ENCODE measurements at places on chromosomes 4 and X.

GRCh38 chr4:8772499-8773123, 99.0 kb downstream of the HMX1 start:
- no peak for DNase-seq

- no peak for DNase-seq
These were observed 433.6 kb downstream of the MAGEB5 start for GRCh38 chrX:26649534-26649933.

DNA sequence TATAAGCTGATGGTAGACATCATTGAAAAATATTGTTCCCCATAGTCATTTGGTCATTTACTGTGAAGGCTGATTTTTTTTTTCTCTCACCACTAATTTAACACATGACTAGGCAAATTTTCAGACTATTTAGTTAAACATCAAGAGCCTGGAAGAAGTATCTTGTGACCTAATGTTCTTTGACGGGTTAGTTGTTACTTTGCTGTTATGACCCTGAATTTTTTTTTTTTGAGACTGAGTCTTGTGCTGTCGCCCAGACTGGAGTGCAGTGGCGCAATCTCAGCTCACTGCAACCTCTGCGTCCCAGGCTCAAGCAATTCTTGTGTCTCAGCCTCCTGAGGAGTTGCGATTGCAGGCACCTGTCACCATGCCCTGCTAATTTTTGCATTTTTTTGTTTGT, 67.0 kb downstream of the HPF1 start:
- no peak for DNase-seq

GRCh38 chr4:73762409-73762808, 22.0 kb downstream of the CXCL8 start:
- DNase-seq, result no peak

DNA sequence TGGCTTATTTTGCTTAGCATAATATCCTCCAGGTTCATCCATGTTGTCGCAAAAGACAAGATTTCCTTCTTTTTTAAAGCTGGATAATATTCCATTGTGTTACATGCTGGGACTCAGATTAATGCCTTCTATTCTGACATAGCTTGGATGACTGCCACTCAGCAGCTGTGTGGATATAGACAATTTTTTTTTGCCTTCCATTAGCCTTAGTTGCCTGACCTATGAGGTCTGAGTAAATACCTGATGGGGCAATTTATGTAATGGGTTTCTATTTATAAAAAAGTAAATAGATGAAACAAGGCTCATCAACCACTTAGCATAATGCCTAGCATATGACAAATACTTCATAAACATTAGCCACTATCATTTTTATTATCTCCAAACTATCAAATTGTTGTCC, 515.4 kb downstream of the ZNF674 start:
- DNase-seq, result no peak

DNA sequence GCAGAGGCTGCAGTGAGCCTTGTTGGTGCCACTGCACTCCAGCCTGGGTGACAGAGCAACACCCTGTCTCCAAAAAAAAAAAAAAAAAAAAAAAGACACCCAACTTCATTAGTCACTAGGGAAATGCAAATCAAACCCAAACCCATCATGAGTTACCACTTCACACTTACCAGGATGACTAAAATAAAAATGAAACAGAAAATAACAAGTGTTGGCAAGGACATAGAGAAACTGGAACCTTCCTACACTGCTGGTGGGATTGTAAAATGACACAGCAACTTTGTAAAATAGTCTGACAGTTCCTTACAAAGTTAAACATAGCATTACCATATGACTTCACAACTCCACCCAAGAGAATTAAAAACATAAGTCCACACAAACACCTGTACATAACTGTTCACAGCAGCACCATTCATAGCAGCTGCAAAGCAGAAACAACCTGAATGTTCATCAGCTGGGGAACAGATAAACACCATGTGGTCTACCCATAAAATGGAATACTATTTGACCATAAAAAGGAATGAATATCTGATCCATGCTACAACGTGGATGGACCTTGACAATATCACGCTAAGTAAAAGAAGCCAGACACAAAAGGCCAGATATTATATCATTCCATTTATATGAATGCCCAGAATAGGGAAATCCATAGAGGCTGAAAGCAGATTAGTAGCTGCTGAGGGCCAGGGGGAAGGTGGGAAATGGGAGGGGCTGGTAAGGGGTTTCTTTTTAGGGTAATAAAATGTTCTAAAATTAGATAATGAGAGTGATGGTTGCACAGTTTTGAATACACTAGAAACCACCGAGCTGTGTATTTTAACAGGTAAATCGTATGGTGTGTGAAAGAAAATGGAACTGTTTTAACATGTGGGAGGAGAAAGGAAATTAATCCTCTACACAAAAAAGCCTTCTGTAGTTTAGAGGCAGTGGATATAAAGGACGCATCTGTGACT, 18.3 kb downstream of the CD99L2 start:
- DNase-seq, result no peak

GRCh38 chrX:54166915-54167314, 16.1 kb downstream of the FAM120C start:
- no peak for DNase-seq

DNA sequence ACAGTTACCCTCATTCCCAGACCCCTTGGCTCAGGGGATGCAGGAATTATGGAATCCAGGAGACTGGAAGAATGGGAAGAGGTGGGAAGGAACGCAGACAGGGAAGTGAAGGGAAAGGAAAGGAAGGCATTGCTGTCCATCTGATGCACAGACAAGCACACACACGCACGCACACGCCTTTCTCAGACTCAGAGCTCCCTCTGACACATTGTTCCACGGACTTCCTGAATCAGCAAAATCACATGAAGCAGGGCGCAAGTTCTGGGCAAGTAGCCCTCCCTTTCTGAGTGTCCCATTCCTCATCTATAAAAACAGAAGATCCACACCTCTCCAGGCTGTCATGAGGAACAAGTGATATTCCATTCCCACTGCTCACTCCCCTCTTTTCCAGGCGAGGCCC, 13.2 kb downstream of the IQSEC2 start:
- DNase-seq, result no peak

- DNase-seq, result no peak
These were observed 164.1 kb upstream of the STS start for GRCh38 chrX:6983207-6983955.

- no peak for DNase-seq
These were observed 49.4 kb upstream of the CHRNA9 start for GRCh38 chr4:40285692-40286091.

GRCh38 chr4:13263967-13264525, 220.1 kb downstream of the RAB28 start:
- no peak for DNase-seq

DNA sequence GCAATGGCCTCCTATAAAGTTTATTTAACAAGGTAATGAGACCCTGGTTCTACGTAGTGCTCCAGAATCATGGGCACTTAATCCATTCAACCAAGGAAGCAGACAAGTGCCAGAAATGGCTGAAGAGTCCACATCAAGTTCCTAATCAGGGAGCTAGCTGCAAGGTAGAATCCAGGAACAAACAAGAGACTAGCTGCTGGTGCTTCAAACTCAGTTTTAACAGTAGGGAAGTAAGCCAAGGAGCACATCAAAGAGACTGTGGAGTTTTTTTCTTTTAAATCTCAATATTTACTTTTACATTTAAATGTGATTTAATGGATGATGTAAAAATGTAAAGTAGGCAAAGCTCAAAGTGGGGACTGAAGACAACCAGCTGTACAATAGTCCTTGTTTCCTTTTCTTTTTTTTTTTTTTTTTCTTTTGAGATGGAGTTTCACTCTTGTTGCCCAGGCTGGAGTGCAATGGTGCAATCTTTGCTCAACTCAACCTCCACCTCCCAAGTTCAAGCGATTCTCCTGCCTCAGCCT, 630.4 kb downstream of the CCSER1 start:
- no peak for DNase-seq

GRCh38 chr4:34138385-34138784, 2105.9 kb downstream of the ARAP2 start:
- DNase-seq, result no peak

- DNase-seq, result no peak
These were observed 62.2 kb downstream of the MFAP3L start for GRCh38 chr4:169963998-169964397.

DNA sequence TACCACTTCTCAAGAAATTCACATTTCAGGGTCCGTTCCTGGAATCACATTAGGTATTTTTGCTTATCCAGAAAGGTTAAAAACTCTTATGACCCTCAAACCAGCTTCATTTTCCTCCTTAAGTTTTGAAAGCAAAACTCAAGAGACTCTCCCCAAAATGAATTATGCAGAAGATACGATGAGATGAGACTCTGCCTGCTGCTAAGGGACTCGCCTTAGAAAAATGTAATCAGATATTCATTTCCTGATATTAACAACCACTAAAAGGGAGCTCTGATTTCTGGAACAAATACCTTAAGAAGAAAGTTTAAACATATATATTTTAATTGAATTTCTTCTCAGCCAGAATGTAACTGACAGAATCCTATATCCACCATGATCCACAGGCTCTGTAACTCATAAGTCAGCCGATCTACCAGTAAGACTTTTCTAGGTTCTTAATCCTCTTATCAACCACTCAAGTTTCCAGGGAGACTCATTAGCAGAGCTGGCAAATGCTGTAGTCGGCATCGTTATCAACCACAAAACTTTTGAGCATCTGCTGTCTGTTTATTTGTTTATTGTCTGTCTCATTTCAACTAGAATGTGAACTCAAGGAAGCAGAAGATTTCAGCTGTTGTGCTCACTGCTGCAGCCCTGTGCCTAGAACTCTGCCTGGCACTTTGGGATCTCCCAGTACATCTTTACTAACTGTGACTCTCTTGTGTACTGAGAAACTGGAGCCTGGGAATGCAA, 112.5 kb downstream of the LDB2 start:
- DNase-seq, result no peak

GRCh38 chrX:123087326-123087725, 96.8 kb upstream of the GRIA3 start:
- DNase-seq, result no peak

DNA sequence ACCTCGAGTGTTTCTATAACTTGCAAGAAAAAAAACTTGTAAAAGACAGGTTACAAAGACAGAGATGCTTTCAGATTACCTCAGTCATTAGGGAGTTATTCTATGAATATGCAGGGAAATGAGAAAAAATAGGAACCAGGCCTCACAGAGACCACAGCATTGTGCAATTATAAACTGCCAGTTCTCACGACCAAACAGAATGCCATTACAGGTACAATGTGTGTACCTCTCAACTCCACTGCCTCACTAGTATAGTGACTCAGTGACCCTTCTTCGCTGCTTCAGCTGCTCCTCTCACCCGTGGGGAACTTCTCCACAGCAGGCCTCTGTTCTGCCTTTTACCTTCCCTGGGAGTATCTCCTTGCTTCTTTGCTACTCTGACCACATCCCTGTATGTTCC, 2.3 kb upstream of the HTATSF1 start:
- DNase-seq, result no peak

DNA sequence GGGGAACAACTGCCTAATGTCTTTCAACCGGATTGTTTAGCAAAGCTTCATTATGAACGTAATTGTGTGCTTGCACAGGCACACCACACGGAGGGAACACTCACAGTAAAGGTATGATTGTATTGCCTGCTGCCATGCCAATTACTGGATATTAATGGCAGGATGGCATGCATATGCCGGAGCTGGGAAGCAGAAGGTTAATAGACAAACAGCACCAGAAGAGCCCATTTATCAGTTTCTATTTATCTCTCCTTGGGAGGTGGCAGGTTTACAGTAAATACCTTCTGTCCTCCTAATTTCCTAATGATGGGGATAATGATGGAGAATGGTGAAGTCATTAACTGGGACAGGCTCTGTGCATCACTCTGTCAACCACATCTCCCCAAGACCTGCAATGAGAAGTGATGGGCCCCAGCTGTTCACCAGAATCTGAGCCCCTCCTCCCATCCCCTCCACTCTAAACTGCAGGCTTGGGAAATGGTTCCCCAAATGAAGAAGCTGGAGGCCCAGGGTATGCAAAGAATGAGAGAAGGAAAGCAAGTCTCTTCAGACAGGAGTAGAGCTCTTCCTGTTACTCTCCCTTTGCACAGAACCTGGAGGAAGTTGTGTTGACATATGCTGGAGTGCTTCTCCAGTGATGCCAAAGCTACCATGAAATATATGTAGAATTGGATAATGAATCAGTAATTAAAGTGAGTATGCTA, 160.8 kb downstream of the NAA11 start:
- DNase-seq, result no peak

DNA sequence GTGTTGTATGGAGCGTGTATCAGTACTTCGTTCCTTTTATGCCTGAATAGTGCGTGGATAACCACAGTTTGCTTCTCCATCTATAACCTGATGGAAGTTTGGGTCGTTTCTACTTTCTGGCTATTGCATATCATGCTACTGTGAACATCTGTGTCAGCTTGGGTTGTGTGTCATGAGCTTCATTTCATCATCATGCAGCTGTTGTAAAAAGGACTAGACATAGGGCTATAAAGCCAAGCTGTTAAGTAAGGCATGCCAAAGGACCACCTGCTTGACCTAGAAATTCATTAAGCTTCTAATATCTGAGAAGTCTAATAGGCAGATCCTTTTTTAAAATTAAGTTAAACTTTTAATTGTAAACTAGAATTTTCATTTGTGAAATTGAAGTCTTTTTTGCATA, 18.4 kb downstream of the SMS start:
- no peak for DNase-seq

Data from stimulated activated CD4-positive, alpha-beta T cell treated with anti-CD3 and anti-CD28 coated beads, Interleukin-15, amount 100 ng/mL, for 24 hours (primary cell).